Left renal cortex interstitium (tissue), 4 donors: ENCODE measurements at places on chromosomes 11 and 22.

- DNase-seq, result no peak
These were observed 16.0 kb upstream of the TMA7B start for GRCh38 chr22:39943953-39944872.

DNA sequence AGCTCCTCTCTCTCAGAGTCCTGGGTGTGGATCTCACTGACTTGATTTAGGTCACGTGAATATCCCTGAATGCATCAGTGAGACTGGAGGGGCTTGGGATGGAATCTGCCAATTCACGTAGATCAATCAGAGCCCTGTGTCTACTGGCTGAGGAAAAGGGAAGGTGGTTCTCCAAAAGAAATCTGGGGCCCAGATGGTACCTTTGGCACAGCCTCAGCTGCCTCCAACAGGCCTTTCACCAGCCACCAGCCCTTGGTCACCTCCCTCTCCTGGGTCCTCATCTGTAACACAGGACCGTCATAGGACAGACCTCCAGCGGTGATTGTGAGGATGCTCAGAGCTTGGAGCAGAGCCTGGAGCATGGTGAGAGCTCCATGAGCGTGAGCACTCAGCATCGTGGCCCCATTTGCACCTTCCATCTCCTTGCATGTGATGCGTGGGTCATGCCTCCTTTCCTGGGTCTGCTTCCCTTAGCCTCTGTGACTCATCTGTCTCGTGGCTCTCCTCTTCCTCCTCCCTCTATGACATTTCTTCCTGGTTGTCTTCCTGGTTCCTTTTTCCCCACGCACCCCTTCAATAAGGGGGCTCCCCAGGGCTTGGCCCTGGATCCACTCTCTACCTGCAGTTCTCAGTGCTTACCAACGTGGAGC, 7.5 kb upstream of the MIEF1 start:
- no peak for DNase-seq

DNA sequence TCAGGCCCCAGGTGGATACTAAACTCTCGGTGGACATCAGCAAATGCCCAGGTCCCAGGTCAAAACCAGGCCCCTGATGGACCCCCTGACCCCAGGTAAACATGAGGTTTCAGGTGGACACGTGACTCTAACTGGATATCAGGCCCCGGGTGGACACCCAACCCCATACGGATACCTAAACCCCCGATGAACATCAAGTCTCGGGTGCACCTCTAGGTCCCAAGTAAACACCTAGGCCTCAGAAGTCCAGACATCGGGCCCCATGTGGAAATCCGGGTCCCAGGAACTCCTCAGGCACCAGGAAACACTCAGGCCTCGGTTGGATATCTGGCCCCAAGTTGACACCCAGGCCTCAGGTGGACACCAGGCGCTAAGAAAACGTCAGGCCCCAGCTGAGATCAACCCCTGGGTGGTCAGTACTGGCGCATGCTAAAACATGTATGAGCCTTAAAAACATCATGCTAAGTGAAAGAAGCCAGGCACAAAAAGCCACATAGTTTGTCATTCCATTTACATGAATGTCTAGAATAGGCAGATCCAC, 54.4 kb upstream of the SEPTIN5 start:
- DNase-seq, result no peak

GRCh38 chr11:46338636-46338987, 8.7 kb upstream of the DGKZ start:
- no peak for DNase-seq

- no peak for DNase-seq
These were observed 14.3 kb upstream of the ABCC8 start for GRCh38 chr11:17490938-17491337.

DNA sequence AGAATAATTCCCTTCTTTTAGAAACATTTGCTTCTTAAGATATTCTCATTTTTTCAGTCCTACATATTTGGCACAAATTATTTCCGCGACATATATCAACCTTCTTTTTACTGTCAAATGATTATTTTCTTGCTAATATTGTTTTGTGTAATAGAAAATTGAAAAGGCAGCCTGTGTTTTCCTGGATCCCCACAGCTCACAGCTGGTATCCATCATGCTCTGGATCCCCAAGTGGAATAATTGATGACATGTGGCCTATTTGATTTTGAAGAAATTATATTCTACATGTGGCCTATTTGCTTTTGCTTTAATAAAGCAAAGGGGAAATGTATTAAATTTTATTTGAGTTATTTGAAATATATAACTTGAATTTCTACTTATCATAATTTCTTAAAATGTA, 199.4 kb upstream of the LUZP2 start:
- no peak for DNase-seq

- no peak for DNase-seq
These were observed 95.3 kb upstream of the FGF3 start for GRCh38 chr11:69914286-69915150.

DNA sequence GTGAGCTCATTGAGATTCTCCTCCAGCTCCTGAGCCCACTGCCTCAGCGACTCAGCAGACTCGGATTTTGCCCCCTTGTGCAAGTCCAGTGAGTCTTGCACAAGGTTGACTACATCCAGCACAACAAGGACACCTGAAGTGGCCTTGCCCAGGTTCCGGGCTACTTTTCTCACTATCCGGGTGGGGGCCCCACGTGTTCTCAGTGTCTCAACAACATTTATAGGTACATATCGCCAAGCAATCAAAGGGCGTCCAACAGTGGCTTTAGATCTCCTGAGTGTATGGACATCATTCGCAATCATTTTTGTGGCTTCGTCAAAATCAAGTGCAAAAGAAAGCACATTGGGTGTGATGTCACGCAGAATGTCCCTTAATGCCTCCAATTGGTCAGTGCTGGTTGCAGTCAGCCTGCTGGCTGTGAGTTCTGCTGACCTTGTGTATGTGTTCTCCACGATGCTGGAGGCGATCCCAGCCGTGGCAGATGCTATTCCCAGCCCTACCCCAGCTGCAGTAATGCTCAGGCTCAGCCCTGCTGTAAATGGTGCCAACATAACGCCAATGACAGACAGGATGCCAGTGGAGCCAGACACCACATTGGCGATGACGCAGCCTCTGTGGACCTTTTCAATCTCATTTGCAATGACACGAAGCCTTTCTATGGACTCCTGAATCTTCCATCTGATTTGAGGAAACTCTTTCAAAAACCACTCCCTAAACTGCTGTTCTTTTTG, 10.3 kb downstream of the APOL4 start:
- DNase-seq, result no peak
